ENCODE measurements at places on chromosomes 12 and 14.

GRCh38 chr12:124861492-124861891, 2.2 kb downstream of the SCARB1 start:
- peak; percentile 39 for DNase-seq

- DNase-seq: no peak
These were observed 33.3 kb downstream of the TDG start for GRCh38 chr12:103998976-103999375.

DNA sequence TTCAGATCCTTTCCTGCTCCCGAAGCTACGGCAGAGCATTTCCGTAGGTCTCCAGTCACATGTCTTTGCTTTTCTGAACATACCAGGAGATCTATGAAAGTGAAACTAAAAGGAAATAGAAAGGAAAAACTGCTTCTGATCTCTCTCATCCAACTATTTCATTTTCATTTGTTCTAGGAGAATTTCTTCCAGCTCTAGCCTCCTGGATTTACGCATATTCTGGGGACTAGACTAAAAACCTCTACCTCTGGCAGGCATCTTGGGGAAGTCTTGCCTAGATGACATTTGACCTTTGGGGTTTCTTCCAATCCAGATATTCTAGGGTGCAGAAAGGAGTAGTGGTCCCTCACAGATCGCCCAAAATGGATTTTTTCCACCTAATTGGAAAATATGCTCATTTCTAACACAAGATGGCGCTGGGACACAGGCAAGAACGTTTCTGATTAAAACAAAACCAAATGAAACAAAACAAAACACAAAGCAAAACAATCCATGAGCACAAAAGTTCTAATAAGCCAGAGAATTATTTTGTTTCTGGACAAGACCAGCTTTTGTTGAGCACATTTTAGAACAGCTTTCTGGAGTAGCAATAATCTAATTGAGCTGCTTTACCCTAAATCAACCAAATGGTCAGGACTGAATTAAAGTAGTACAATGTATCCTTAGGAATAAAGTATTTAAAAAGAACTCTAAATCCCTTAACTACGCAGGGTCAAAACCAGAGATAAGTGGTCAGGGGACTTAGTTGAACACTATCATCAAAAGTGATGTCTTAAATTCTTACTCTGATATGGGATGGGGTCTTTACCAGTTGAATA, 12.3 kb upstream of the PARP11 start:
- peak; percentile 17 for DNase-seq

GRCh38 chr12:89899651-89900050, 191.0 kb upstream of the ATP2B1 start:
- DNase-seq: no peak

DNA sequence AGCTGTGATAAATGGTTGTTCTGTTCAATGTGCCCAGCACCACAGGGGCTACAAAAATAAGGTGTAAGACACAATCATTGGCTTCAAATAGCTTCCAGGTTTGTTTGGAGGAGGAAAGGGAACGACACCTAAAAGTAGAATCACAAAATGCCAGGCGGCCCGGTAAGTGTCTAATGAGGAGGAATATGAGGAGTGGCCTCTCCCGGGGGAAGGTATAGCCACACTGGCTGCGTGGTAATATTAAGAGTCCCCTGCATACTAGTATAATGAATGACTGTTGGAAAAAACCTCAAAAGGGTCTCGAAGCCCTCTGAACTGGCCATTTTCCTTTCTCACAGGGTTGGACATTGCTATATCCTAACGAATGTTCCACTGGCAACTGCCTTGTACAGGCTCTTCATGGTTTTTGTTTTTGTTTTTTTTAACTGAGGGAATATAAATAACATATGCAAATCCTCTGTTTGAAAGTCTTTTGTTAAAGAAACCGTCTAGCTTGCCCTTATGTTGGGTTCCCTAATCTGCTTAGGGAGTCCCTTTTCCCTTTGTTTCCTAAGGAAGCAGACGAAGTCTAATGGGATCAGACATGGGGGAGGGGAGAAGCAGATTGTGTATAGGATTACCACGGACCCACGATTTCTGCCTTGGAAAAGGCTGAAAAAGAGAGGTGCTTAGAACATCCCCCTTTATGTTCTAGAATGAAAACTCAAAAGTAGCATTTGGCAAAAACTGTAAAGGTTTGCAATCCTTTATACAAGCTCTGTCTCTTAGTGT, 4.2 kb downstream of the CCDC60 start:
- no peak for DNase-seq

DNA sequence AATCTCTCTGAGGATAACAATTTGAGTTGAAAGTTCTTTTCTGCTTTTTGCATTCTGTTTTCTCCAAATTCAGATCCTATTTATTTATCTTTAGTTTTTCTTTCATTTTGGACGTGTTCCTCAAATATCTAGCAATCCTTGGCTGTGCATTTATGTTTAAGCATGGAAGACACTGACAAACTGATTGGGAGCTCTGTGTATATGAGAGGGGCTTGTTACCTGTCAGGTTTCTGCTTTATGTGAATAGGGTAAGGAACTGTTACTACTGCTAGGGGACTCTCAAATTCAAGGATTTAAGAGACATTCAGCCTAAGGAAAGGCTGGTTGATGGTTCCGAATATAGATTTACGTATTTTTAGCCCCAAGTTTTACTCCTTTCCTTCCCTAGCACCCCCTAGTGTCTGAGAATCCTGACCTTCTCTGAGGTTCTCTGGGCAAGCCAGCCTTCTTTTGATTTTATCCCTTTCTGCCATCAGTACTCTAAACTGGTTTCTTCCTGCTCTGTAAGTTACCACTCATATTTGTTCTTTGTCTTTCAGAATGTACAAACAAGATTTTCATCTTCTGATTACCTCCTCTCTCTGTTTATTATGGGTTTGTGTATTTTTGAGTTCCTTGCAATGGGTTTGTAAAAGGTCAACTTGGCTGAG, 30.5 kb downstream of the YLPM1 start:
- DNase-seq: no peak

GRCh38 chr12:117188961-117189724, 1.1 kb downstream of the FBXO21 start:
- no peak for DNase-seq

DNA sequence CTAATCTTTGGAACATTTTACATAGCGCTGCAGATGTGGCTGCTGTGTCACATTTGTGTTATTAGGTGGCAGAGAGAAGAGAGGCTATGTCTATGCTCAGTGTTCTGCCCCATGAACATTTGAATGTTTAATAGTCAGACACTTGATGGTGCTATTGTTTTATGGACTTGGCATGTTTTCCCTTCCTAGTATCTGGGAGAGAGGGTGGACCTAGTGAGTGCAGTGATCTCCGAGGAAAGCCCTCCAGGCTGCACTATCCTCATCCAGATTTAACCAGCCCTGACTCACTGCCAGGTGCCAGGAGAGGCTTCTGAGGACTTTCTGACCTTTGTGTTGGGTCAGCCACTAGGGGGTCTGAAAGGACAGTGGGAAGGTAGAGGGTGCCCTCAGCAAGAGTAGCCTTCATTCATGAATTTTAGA, 24.3 kb downstream of the ZFC3H1 start:
- peak; percentile 10 for DNase-seq

DNA sequence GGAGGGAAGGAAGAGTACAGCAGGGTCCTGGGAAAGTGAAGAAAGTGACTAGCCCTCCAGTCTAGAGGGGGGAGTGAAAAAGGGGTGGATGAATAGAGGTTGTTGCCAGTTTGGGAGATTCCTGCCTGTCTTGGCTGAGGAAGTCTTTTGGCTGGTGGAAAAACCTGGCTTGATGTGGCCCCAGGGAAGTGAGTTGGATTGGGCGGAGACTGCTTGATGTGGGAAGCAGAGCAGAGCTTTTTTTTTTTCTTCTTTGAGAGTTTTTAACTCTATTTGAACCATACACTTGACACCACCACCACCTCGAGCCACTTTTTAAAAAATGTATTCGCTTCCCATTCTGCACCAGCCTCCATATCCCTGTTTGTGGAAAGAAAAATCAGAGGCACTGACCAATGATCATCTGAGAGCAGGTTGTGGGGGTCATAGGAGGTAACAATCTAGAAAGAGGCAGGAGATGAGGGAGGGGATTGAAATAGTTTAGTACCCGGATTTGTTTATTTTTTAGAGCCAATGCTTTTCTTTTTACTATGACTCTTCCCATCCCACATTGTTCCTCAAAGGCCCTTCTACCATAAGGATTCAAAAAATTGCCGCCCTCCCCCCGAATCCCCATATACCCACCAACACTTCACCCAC, 690 bp upstream of the DTX3 start:
- no peak for DNase-seq

Measured in HFF-Myc (cell line).